HuH-7 (cell line): ENCODE measurements at places on chromosomes 6 and 20.

DNA sequence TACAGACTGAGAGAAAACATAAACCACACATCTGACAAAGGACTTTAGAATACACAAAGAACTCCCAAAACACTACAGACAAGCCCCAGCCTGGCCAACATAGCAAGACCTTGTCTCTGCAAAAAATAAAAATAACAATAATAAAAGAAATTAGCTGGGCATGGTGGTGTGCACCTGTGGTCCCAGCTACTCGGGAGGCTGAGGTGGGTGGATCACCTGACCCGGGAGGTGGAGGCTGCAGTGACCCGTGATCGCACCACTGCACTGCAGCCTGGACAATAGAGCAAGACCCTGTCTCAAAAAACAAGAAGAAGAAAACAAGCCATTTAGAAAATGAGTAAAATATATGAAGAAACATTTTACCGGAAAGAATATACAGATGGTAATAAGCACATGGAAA is 13.1 kb downstream of the SDCBP2 start:
- DNase-seq, result no peak

DNA sequence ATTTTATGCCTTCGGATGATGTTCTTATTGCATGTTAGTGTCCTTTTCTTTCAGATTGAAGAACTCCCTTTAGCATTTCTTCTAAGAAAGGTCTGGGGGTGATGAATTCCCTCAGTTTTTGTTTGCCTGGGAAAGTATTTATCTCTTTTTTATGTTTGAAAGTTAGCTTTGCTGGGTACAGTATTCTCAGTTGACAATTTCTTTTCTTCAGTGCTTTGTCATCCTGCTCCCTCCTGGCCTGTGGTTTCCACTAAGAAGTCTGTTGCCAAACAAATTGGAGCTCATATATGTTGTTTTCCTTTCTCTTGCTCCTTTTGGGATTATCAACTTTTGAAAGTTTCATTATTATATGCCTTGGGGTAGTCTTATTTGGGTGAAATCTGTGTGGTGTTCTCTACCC is 11.5 kb downstream of the GRM1 start:
- no peak for DNase-seq

DNA sequence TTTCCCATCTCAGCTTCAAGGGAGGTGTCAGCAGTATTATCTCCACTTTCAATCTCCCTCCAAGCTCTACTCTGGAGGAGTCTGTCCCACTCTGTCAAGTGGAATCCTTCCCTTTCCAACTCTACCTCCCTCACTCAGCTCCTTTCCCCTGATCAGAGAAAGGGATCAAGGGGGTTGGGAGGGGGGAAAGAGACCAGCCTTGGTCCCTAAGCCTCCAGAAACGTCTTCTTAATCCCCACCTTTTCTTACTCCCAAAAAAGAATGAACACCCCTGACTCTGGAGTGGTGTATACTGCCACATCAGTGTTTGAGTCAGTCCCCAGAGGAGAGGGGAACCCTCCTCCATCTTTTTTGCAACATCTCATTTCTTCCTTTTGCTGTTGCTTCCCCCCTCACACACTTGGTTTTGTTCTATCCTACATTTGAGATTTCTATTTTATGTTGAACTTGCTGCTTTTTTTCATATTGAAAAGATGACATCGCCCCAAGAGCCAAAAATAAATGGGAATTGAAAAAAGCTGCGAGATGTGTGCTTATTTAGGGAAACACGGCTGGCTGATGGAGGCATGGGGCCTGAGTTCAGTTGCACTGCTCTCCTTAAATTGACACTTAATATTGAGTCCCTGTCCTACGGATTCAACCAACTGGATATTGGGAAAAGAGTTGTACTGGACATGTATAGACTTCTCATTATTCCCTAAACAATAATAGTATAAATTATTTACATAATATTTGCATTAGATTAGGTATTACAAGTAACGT is 4.9 kb downstream of the TUBB start:
- no peak for DNase-seq

GRCh38 chr6:2221726-2222274 is 23.6 kb downstream of the GMDS start:
- DNase-seq, result no peak

DNA sequence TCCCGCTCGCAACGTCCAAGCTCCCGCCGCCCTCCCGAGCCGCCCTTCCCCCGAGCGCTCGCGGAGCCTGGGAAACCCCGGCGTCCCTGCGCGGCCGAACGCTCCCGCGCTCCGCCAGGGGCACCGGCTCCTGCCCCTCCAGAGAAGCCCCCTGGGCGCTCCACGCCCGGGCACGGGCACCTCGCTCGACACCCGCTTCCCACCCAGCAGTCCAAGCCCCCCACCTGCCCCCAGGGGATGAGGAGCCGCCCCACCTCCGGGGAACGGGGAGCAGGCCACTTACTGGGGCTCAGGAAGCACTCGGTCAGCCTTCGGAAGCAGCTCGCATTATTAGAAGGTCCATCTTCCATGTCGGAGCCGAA is 1.4 kb downstream of the PDE10A start:
- DNase-seq, result no peak

GRCh38 chr6:150531957-150532356 is 67.7 kb upstream of the PLEKHG1 start:
- DNase-seq, result no peak

GRCh38 chr6:29035951-29036350 is 9.0 kb downstream of the OR2W1 start:
- DNase-seq, result no peak

DNA sequence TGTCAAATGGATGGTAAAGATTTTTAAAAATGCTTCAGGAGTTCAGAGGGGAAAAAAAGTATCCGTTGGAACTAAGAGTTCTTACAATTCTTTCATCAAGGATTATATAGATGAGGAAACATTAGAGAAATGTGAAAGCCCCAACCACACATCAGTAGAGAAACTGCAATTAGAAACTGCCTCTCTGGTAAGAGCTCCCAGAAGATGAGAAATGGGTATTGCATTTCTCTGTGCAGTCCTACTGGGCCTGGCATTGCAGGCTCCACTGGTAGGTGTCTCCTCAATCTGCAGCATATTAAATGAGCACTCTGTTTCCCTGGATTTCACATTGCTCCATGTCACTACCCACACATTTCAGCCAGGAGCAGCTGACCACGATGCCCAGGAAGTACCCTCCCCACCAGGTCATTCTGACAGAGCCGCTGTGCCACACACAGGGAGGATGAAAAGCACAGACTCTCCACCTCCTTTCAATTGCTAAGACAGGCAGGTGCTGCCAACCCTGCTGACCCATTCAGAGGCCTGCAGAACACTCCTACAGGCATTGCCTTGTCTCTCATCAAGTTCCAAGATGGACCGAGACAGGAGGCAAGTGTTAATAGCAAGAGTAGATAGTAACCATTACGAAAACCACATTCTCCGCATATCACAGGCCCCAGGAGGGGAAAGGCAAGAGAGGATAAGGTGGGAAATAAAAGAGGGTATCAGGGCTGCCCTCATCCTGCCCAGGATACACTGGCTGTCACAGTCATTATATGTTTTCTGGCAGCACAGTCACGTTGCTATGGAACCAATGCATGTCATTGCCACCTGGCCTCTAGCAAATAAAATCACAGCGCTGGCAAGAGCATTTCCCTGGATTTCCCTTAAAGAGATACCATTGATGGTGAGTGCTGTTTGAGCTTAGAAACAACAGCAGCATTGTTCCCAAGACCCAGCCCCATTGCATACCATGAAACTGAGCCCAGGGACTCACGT is 241.7 kb downstream of the ATXN1 start:
- peak; percentile 18 for DNase-seq

GRCh38 chr6:4786996-4787395 is 10.8 kb downstream of the CDYL start:
- DNase-seq, result no peak
